ENCODE measurements at places on chromosomes 5 and 9.

DNA sequence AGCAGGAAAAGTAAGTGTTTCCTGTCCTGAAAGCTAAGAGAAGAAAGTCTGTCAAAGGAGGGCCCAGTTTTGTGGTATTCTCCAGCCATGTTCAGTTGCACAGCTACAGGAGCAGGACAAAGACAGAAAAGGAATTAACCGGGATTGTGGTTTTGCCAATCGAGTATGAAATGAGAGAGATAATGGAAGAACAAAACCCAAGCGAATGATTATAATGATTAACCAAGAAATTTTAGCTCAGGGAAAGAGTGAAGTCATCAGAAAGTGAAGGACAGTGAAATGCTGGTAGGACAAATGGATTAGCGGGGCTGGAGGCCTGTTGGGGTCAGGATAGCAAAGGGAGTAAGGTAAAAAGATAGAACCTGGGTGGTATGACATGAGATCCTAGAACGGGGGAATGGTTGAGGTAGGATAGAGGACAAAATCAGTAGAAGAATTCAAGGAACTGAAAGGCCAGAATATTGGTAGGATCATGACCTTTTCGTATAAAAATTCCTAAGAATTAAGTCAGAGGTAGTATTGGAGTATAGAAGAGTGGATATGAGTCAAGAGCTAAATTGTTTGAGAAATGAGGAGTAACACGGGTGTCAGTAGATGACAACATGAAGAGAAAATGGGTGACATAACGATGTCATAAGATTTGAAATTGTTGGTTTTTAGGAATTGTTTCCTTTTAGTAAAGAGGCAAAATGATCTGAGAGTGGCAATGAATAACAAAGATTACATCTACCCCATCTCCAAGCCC is 52.8 kb downstream of the DIAPH1 start:
- no peak for DNase-seq

GRCh38 chr9:33046061-33046460 is 21.0 kb downstream of the DNAJA1 start:
- DNase-seq = no peak

- peak; percentile 53 for DNase-seq
Measured at GRCh38 chr9:127102176-127102575, 20.3 kb downstream of the ANGPTL2 start.

- no peak for DNase-seq
Measured at GRCh38 chr5:150082374-150082773, 4.0 kb downstream of the CSF1R start.
